ENCODE measurements at places on chromosomes 13 and 19. TPM values are rescaled to one million over a fixed set of nuclear protein-coding genes. Genes with fewer than 3 reads are reported as not detected.

ZNF506 gene
- 106 TPM for total RNA-seq

GDF15 gene
- total RNA-seq: 0.63 TPM

ATXN8OS gene
- 2.2 TPM for total RNA-seq

TGFBR3L gene
- total RNA-seq: not detected

BRSK1 gene
- total RNA-seq: 82.9 TPM

ZNF486 gene
- total RNA-seq: 16.9 TPM

SSC5D gene
- total RNA-seq: 0.63 TPM
